Activated CD4-positive, alpha-beta T cell treated with anti-CD3 and anti-CD28 coated beads, Interleukin-2, amount 50 U/mL, for 1 hour (primary cell): ENCODE measurements at places on chromosomes 7 and 10.

DNA sequence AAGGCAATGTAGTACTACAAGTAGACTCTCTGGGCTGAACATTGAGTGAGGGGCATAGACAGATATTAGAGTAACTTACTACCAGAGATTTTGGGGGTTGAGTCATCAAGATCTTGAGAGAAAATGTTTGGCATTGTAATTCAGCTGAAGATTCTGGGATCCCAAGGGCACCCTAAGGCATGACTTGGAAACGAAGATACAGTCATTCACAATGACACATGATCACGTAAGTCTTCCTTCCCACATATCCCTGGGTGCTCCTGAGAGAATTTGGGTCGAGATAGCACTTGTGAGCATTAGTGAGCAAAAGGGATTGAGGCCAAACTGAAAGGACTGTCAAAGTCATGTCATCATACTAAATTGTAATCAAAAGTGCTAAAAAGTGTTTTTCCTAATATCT lies 192.5 kb upstream of the PCLO start:
- DNase-seq = no peak

DNA sequence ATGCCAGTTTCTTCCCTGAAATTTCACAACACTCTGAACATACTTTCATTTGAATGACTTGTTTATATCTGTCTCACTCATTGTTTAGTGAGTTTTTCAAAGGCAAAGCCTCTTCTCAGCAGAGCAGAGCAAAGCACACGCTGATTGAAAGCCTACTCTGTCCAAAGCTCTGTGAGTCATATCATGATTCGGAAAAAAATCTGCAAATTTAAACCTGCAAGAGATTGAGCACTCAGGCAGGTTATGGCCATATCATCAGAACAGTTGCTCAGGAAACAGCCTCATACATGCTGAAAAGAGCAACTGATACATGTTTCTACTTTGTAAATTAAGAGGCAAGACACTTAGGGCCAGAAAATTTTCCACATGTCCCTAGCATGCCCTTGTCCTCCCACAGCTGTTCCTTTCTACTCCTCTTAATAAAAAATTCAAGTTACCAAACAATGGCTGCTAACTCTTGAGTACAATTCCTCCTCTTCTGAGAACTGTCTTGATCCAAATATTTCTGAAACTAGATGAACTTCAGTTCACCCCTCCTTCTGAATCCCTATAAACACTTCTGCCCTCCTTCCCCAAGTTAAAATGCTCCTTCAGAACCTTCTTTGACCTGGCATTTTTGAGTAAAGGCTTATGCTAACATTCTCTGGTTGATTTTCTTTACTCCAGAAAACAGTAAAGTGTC lies 140.6 kb upstream of the HPS1 start:
- no peak for DNase-seq

GRCh38 chr7:142228537-142229104 lies 29.2 kb downstream of the PRSS58 start:
- no peak for DNase-seq

- no peak for DNase-seq
These were observed 10.1 kb downstream of the CALHM2 start for GRCh38 chr10:103442031-103442461.

DNA sequence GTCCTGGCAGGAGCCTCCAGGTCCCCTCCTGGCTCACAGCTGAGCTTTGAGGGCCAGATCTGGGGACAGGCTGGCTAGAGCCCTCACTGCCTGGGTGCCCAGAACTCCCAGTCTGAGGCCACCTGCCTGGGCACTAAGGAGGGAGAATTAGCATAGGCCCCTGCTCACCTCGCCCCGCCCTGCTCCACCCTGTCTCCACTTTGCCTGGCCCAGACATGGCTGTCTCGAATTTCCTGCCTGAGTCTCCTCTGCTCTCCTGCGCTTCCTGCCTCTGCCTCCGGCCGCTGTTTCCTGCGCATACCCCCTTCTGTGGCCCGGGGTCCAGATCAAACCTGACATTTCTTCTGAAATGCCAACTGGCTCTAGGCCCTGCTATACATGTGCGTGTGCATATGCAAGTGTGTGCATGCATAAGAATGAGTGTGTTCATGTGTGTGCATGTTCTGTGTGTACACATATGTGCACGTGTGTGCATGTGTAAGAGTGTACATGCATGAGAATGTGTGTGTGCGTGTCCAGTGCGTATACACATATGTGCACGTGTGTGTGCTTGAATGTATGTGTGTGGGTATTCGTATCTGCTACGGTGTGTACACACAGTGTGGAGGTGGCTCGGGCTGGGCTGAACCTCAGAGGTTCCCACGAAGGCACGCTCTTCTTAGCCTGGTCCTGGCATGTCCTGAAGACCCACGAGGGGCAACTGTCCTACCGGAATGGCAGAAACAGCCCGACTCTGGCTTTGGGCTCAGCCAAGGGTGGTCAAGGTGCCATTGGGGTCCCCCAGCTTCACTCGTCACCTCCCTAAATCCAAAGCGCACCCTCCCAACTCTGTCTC lies 64.9 kb downstream of the MYL10 start:
- no peak for DNase-seq

DNA sequence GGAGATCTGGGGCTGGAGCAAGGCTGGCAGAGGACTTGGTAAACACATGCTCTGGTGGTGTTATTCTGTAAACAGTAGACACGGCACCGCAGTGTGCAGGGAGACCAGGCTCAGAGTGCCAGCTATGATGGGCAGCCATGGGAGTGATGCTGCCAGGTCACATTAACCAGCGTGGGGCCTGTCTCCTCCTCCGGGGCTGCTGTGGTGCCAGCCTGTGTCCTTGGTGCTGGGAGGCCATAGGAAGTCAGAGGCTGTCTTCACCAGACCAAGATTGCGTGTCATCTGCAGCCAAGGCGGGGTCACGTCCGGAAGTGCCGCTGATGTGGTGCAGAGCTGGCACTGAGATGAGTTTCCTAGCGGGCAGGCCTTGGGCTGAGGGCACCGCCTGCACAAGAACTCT lies 236.0 kb downstream of the GLRX3 start:
- no peak for DNase-seq
